DMS53 (cell line): ENCODE measurements at places on chromosomes 2 and 18.

DNA sequence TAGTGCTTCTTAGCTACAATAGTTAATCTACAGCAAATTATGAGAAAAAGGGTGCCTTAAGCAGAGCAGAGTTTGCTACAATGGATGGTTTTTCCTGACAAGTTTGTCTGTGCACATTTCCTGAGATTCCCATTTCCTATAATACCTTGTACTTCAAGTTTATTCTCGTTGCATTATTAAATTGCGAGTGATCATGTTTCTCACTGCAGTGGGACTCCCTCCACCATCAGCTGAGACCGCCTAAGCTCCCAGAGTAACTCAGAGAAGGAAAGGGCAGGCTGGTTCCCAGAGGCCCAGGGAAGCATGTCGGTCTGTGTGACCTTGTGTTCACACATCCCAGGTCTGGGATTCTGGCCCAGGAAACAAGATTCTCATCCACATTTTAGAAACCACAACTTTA, 162.1 kb downstream of the ARL4C start:
- no peak for DNase-seq

GRCh38 chr18:10928011-10928771, 221.2 kb downstream of the PIEZO2 start:
- DNase-seq = no peak

DNA sequence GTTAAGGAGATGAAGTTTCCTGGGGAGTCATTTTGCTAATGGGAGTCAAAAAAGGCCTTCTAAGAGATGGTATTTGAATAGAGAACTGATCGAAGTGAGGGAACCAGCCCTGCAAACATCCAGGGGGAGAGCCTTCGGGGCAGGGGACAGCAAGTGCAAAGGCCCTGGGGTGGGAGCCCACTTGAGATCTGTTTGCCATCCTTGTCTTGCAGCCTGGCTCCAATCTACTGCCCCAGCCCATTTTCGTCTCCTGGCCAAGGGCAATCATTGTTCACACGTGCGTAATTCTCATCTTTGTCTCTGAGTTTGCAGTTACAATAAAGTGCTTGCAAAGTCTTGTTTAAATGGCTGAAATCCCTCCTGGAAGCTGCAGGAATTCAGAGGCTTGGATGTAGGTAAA, 43.1 kb upstream of the AFF3 start:
- DNase-seq = no peak

DNA sequence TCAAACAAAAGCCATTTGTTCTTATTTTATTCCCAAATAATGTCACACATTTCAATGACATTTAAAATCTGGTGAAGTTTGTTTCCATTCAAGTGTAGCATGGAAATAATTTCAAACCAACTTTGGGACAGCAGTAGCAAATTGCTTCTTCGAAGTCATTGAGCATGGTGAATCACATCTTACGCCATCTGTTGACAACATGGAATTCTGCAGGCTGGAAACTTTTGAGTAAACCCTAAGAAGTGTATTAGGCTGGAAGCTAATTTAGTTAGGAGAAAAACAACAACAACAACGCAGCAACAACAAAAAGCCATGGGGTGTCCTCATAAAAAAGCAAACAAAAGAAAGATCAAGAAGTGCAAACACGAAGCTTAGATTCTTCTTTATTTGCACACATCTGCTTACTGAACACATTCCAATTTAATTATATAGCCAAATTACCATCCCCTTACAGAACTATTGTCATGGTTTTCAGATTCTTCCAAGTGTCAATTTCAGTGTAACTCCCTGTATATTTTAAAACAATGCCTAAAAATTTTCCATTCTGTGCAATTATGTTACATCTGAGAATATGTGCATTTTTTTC, 659.0 kb upstream of the CDH7 start:
- DNase-seq = peak; percentile 79

DNA sequence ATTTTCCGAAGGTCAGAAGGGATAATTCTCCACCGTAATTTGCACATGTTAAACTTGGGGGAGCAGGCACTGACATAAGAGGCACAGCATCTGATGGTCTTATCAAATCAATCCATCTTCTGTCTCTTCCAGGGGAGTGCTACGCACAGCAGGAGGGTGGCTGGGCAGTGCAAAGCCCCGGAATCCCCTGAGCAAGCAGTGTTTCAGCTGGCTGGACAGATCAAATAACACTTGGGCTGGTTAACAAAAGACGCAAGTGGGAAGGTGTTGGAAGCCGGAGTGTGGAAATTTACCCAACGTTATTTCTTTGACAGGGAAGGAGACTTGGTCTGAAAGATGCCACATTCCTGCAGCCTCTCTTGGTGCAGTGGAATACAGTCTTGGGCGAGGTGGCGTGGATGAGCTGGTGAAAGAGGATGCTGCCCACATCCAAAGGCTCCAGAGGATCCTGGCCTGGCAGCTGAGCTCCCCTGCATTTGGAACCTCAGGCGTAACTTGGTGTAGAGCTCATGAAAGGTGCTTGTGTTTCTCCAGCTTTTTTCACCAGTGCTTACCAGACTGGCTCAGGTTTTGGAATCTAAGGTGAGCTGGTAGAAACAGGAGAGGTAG, 103.0 kb downstream of the MAPK4 start:
- DNase-seq = no peak

- DNase-seq = no peak
Measured at GRCh38 chr2:199685669-199686068, 165.3 kb downstream of the FTCDNL1 start.

DNA sequence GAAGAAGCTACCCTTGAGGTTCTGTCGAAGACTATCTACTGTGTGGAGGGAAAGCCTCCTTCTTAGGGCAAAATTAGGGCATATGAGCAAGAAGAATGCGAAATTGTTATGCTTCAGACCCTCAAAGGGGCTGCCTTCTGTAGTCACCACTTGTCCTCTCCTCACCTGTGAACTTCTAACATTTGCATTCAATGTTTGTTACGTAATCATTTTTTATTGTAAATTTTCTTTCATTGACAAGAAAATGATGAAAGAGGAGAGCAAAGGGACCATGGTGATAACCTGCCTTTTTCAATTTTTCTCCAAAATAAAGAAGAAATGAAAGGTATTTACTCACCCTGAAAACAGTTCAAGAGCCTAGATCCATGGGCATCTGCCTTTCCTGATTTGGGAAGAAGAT, 193.0 kb downstream of the SP3 start:
- no peak for DNase-seq

- DNase-seq = no peak
Measured at GRCh38 chr2:178152542-178152941, 40.3 kb downstream of the RBM45 start.

DNA sequence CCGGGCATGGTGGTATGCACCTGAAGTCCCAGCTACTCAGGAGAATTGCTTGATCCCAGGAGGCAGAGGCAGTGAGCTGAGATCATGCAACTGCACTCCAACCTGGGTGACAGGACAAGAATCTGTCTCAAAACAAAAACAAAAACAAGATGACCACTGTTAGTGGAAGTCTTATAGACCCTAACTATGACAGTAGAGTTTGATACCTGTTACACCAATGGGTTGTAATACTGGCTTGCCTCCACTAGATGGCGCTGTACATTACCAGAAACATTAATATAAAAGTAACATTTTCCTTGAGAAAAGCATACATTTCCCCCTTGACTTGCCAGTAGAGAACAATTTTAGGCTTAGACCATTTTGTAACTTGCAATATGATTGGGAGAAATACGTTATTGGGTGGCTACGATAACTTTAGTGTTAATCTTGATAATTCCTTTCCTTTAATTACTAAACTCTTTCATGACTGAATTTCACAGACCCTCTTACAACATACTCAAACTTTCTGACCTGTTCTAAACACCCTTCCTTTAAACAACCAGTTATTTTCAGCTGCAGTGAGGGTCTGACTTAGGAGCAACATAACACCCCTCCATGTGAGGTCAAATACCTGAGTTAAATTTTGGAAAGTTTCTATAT, 19.5 kb downstream of the SLC25A52 start:
- DNase-seq = peak; percentile 54

- DNase-seq = no peak
Measured at GRCh38 chr18:63112706-63113105, 206.9 kb downstream of the BCL2 start.
